ENCODE measurements at places on chromosomes 13 and 19.

GRCh38 chr13:45007823-45008222 is 18.5 kb downstream of the GPALPP1 start:
- no peak for DNase-seq

GRCh38 chr19:35717665-35718344 is at the start of gene KMT2B:
Gene KMT2B, plus strand, starts transcription at chr19:35718003. Its CDS starts 16 bp downstream, at chr19:35718019.
- peak; percentile 97 for DNase-seq

GRCh38 chr19:38323291-38323690 is 3.6 kb downstream of the KCNK6 start:
- DNase-seq: no peak

DNA sequence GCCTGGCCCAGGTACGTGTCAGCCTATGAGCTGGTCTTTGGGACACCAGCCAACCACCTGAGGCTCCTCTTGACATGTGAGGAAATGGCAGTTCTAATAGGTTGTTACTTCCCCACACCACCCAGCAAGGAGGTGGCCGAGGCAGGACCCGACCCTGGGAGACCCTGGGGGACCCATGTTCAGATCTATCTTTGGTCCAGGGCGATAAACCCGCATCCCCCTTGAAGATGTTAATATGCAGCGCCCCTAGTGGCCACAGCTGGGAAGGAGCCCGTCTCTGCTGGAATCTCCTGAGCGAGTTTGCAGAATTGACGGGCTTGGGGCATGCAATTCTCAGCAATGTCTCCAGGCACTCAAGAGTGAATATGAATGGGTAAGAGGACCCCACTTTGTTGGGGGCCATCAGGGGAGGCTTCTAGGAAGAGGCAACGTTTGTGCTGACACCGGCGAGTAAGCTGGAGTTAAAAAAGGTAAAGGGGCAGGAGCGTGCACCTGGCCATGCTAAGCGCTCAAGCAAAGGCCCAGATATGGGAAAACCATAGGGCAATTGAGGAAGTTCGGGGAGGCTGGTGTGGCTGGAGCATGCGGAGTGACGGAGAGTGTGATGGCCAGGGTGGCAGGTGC is 1.5 kb upstream of the MYO1F start:
- DNase-seq: peak; percentile 26

DNA sequence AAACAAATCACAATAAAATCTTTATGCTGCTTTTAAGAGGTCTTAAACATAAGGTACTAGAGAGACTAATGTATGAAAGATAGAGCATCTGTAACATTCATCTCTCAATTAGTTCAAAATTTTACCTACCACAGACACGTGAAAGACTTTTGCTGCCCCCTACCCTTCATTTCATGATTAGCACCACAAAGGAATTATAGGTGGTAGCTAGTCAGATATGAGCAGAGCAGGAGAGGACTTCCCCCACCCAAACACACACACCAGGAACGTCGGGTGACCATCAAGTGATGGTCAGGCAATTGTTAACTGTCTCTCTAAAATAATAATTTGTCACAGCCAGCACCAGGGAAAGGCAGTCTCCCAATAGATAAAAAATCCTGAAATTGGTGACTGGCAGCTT is 1531.7 kb upstream of the SPRY2 start:
- no peak for DNase-seq

GRCh38 chr13:50685491-50685890 is 158.0 kb downstream of the DLEU7 start:
- no peak for DNase-seq

DNA sequence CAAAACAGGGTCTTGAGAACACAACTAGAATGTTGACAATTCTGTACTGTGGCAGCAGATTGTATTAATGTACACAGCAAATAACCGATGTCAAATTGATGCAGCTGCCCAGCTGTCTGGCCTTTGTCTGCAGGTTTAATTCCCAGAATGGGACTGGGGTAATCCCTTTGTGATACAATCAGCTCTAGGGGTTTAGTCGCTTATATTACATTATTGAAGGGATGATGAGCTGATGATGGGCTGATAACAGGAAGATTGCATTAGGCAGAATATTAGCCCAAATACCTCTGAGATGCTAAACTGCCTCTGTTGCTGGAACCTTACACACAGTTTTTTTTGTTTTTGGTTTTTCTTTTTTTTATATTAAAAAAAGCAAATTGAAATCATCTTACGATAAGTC is 265.0 kb downstream of the RBM26 start:
- no peak for DNase-seq

- DNase-seq: no peak
Observed at GRCh38 chr19:45524575-45525129, 17.4 kb downstream of the VASP start.

GRCh38 chr19:46484656-46485055 is 11.0 kb downstream of the PNMA8B start:
- DNase-seq: no peak

DNA sequence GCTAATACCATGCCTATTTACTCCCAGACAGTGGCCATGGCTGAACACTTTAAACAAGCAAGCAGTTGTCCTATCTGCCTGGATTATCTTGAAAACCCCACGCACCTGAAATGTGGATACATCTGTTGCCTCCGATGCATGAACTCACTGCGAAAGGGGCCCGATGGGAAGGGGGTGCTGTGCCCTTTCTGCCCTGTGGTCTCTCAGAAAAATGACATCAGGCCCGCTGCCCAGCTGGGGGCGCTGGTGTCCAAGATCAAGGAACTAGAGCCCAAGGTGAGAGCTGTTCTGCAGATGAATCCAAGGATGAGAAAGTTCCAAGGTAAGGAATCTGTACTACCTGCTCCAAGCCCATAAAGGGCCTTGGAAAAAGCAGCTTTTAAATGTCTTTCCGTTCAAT is 8.6 kb downstream of the RFPL4AL1 start:
- no peak for DNase-seq

DNA sequence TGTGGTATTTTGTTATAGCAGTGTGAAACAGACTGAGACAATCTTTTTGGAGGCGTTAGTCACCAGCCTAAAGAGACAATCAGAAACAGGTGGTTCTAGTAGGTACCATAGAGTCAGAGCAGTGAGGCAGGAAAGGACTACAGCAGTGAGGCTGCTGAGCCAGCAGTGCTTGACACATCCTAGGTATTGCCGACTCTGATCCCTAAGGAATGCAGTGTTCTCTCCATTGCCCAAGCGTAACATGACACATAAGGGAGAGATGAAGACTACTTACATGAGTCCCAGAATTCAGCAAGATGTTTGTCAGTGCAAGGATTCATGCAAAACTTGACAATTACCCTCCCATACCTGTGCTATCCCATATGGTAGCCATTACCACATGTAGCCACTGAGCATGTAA is 62.4 kb upstream of the XPO4 start:
- DNase-seq: no peak
